ENCODE measurements at places on chromosomes 3 and 15. TPM values are rescaled to one million over a fixed set of nuclear protein-coding genes. Genes with fewer than 3 reads are reported as not detected.

UACA gene
- total RNA-seq: 49.5 TPM

TSEN2 gene
- 17.4 TPM for total RNA-seq

GOLGA6L1 gene
- not detected for total RNA-seq

ECT2 gene
- total RNA-seq: 91.7 TPM
